ENCODE measurements at places on chromosomes 7 and 10.

GRCh38 chr7:74306730-74307469 is 17.7 kb downstream of the CLIP2 start:
- peak; percentile 53 for DNase-seq

DNA sequence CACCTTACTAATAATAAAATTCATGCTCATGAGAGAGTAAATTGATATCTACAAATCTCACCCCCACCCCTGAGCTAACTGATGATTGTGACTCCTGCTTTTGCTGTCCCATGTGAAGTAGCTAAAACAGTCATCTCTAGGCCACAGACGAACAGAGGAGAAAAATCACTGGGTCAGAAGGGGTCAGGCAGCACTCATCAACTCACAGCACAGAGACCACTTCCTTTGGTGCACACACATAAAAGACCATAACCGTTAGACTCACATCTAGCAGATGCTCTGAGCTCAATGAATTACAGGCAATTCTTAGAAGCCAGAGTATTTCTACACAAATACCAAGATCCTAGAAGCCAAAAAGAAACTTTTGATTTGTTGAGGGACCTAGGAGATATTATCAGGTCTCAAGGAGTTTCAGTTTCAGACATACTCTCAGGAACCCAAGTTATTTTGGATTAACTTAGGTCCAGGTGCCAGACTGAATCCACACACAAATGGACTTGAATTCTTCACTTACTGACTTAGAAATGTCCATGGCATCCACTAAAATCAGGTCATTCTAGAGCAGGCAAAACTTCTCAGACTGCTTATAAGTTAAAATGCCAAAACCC is 65.0 kb upstream of the TES start:
- DNase-seq = no peak

GRCh38 chr10:74333174-74333573 is 182.2 kb downstream of the ADK start:
- DNase-seq = no peak

DNA sequence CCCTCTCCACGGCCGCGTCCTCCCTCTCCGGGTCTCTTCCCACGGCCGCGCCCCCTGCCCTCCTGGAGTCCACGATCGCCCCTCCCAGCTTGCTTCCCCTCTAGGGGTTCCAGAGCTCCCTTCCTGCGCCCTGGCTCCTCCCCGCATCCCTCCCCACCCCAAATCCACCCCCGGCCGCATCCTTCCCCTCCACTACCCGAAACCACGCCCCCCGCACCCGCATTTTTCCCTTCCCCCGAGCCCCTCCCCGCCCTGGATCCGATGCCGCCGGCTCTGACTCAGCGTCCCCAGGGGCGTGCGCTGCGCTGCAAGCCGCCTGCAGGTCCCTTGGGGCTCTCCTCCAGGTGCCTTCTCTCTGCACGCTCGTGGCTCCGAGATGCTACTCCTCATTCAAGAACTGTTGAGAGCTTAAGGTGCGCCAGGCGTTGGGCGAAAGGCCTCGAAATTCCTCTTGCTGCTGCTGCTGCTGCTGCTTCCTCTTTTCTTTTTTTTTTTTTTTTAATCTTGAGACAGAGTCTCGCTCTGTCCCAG is 372 bp upstream of the TMEM130 start:
- no peak for DNase-seq

DNA sequence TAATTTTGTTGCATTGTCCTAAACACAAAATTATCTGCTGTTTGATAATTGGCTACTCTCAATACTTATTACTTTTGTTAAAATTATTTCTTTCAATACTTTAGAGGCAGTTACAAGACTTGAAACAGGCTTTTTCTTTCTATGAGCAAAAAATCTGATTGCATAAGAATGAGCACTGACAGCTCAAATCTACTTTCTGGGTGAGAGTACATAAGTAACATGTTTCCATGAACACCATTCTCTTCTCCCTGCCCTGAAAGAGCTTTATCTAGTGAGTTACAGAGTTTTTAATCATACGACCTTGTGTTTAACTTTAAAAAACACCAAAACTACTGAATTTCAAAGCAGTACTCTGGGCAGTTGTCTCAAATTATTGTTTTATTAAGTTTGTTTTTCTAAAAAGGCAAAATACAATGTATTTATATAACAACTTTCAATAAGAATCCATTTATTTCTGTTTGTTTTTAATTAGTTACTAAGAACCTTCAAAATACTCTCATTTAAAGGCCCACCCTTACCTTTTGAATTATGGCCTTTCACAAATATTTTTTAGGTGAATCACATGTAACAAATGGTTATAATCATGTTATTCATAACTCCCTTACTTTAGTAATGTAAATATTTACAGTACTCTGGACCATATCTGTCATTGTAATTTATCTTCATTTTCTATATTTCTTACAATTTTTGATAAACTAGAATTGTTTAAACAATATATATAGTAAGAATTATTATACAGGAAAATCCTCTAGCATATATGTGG is 23.0 kb upstream of the TFAM start:
- DNase-seq = no peak

- no peak for DNase-seq
These were observed 250.2 kb downstream of the BUB3 start for GRCh38 chr10:123404357-123404756.

- DNase-seq = no peak
These were observed 48.2 kb upstream of the AMPH start for GRCh38 chr7:38679419-38679818.

GRCh38 chr7:36216063-36216684 is 63.1 kb downstream of the EEPD1 start:
- DNase-seq = no peak

DNA sequence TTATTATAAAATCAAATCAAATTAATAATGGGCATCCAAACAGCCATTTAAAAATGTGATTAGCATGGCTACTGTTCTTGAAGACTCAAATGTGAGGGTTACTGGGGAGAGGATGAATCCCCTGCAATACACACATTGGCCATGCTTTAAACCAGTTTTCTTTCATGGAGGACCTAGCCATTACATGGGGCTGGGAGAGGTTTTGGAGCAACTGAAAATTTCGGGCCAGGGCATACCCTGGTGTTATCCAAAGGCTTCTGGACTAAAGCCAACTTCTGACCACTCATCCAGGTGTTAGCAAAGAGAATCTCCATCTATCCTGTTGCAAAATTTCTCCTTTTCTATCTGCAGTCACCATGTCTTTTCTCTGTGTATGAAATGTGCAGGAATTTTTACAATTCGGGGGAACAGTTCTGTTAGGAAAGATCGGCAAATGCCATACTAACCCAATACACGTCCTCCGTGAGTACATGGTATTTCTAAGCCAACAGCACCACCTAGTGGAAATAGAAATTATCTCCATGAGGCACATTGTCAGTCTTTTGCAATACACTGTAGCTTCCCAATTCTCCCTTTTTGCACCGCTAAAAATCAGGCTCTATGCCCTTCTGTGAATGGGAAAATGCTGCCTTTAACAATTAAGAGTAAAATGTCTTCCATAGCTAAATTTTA is 47.0 kb upstream of the ZNF107 start:
- DNase-seq = peak; percentile 14

- DNase-seq = no peak
These were observed 72.3 kb downstream of the ELMO1 start for GRCh38 chr7:37376386-37376785.

DNA sequence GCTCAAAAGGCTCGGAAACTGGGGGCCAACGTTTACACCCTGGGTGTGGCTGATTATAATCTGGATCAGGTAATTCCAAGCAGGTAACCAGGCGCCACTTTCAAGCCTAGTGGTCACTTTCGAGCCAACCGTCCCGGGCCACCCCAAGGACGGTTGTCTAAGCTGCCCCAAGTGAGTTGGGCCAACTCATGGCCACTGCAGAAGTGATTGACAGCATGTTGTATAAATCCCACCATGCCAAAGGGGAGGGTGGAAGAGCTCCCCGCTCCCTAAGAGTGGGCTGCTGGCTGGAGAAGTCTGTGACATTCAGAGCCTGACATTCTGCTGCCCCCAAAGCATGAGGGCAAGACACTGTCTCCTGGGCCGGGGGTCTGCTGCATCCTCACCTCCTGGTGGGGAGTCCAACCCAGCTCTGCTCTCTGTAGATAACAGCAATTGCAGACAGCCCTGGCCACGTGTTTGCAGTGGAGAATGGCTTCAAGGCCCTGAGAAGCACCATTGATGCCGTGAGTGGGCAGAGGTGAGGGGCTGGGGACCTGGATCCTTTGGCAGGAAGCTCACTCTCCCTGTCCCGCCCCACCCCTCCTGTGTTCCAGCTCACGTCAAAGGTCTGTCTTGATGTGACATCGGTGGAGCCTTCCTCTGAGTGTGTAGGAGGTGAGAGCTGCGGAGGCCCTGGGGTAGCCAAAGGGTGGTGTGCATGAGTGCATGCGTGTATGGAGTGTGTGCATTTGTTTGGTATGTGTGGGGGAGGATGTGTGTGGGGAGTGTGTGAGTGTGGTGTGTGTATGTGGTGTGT is 10.8 kb downstream of the ANTXRL start:
- no peak for DNase-seq

GRCh38 chr7:47329320-47329926 is 252.5 kb downstream of the TNS3 start:
- no peak for DNase-seq

DNA sequence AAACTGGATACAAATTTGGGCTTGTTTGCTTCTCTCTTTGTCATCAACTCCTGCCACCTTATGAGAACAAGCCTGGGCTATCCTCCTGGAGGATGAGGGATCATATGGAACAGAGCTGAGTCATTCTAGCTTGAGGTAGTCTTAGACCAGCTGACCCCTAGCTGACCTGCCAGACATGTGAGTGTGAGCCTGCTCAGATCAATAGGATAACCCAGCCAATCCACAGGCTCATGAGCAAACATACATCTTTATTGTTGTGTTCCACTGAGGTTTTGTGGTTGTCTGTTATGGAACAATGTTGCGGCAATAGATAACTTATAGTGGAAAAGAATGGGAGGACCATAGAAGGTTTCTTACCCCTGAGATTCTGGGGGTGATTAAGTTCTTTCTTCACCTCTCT is 54.5 kb upstream of the FAM180A start:
- DNase-seq = no peak

- DNase-seq = no peak
These were observed 107.0 kb downstream of the LARP4B start for GRCh38 chr10:824497-824896.

GRCh38 chr10:133258066-133258817 is 18.4 kb downstream of the ADAM8 start:
- no peak for DNase-seq

DNA sequence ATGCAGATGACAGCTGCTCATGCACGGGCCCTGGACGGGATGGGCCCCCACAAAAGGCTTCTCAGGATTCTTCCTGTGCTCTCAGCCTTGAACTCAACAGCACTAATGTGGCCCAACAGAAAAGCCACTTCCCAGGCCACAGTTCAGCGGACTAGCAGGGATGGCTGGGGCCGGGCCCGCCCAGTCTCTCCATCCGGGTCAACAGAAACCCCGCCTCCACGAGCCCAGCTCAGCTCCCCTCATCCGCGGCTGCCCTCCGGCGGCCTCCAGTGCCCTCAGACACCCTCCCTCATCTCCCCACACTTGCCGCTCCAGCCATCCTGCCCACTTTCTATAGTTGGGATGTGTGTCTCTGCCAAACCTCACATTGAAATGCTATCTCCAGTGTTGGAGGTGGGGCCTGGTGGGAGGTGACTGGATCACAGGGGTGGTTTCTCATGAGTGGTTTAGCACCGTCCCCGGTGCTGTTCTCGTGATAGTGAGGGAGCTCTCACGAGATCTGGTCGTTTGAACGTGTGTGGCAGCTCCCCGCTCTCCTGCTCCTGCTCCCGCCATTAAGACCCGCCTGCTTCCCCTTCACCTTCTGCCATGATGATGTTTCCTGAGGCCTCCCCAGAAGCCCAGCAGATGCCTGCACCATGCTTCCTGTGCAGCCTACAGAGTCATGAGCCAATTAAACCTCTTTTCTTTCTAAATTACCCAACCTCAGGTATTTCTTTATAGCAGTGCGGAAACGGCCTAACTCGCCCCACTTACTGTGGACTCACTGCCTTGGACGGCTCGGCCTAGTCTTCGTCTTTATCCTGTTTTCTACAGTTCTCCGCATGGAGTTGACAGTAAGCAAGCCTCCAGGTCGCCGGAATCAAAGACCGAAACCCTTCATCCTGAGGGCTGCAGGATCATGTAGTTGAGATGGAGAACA is 169.9 kb upstream of the RNF32 start:
- DNase-seq = no peak

DNA sequence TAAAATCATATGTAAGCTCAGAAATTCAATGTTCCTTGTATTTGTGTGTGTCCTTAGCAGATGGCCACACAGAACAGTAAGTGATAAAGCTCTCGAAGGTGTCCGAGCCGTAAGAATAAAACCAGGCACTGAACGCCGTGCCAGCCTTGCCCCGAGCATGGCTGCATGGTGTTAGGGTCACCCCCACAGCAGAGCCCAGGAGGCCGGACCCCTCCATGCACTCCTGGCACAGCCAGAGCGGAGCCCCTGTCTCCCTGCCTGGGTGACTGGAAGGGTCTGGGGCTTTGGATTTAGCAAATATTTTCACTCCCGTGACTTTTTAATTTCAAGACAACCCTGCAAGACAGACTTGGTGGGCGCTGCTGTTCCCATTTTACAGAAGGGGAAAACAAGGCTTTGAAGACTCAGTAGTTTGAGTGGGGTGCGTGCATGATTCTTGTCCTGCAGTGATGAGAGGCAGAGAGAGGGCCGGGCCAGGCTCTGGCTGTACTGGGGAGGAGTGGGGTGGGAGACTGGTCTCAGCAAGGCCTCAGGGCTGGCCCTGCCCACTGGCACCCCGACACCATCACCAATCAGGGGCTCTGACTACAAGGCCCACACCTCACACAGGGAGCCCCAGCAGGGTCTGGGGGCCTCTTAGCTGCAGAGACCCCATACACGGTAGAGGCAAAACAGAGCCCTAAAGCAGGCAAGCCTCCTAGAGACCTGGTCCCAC is 39.4 kb downstream of the VIPR2 start:
- DNase-seq = no peak

DNA sequence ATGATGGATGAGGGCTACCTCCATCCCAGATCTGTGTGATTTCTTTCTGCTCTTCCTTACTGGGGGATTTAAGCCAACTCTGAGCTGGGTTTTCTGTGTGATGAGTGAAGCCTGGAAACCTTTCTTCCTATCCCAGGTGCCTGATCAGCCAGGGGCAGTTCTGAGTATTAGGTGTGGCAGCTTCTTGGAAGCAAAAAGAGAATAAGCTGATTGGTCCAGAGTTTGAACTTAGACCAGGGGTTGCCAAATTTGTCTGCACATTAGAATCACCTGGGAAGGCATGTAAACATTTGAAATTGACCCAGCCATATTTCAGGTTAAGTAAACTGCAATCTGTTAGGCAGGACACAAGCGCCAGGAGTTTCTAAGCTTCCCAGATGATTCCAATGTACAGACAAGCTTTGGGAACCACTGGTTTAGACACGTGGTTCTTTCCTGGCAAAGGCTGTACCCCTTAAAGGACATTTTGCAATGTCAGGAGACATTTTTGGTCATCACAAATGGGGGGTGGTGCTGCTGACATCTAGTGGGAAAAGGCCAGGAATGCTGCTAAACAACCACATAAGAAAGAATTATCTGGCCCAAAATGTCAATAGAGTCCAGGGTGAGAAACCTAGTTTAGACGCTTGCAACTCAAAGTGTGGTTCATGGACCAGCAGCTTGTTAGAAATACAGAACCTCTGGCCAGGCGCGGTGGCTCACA is 160.5 kb upstream of the GHITM start:
- no peak for DNase-seq
